Activated CD4-positive, alpha-beta T cell treated with anti-CD3 and anti-CD28 coated beads, Interleukin-2, amount 10 ng/mL, durations not matched to agents 24 days and 14 days (primary cell): ENCODE measurements at places on chromosomes 4 and X. TPM values are rescaled to one million over a fixed set of nuclear protein-coding genes. Genes with fewer than 3 reads are reported as not detected.

NHSL2 gene
- total RNA-seq, result 0.07 and 0.19 TPM in 2 replicates

NMU gene
- total RNA-seq, result not detected in 2 replicates

CXCL11 gene
- total RNA-seq, result 0.54 TPM in 1 of 2 replicates, not detected in the other

SPON2 gene
- 20.7 and 21.6 TPM in 2 replicates for total RNA-seq

KDR gene
- not detected in 2 replicates for total RNA-seq

CT45A5 gene
- total RNA-seq, result not detected in 2 replicates

ADAM29 gene
- total RNA-seq, result not detected in 2 replicates

SMIM43 gene
- total RNA-seq, result not detected in 2 replicates
